Putamen (tissue), 1 donor: ENCODE measurements at places on chromosomes 5 and 9.

- DNase-seq, result no peak
Measured at GRCh38 chr5:147643142-147643541, 133.3 kb upstream of the DPYSL3 start.

DNA sequence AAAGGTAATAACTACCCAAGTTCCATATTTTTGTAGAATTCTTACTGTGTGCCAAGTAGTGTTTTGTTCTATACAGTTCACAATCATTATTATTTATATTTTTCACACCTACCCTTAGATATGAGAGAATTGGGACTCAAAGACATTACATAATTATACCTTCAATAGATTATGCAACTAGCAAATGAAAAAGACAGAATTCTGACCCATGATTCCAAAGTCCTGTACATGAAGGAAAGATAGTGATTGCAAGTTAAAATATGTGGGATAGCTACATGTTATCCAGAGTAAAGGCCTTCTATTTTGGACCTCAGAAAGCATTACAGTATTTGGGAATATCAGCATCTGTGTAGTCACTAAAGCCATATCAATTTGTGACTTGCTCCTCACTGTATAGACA lies 581.0 kb downstream of the ELAVL2 start:
- DNase-seq, result no peak

GRCh38 chr5:178145965-178146820 lies 7.5 kb downstream of the NHP2 start:
- DNase-seq, result peak; percentile 34

DNA sequence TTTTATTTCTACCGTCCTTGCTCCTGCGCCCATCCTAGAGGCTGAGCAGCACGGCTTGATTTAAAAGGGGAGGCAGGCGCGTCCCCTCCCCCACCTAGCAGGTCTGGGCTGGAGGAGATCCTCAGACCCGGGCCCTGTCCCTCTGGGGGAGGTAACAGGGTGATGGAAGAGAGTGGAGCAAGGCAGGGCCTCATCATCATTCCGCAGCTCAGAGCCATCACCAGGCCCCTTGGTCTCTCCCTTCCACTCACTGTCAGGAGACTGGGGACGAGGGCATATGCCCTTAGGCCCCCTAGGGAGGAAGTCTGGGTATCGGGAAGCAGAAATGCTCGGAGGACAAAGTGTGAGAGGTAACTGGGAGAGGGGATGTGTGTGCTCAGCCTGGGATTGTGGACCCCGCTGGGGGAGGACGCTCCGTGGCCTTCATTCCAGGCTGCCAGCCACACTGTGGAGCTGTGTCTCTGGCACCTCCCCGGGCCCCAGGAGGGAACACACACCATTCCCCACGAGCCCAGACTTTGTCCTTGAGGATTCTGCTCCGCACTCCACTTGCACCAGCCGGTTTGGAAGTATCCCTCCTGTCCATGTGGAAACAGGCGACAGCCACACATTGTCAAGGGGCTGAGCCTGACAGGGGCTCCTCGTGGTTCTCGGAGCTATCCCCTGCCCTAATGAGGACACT lies 761 bp downstream of the REEP2 start:
- no peak for DNase-seq

DNA sequence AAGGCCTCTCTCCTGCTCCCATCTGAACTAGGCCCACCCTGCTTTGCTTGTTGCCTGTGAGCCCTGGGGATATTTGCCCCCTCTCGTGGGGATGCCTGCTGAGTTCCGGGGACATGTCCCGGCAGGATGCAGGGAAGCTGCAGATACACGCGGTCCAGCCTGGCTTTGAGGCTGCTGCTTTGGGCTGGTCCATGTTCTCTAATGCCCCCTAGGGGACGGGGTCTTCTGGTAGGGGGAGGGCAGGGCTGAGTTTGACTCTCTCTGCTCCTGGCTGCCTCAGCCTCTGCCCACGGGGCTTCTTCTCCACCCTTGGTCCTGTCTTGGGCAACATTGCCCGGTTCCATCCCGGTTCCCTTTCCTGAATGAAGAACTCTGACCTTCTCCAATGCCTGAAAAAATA lies 84.9 kb upstream of the ASS1 start:
- DNase-seq, result no peak

- no peak for DNase-seq
Measured at GRCh38 chr5:16593628-16594027, 23.2 kb downstream of the RETREG1 start.

DNA sequence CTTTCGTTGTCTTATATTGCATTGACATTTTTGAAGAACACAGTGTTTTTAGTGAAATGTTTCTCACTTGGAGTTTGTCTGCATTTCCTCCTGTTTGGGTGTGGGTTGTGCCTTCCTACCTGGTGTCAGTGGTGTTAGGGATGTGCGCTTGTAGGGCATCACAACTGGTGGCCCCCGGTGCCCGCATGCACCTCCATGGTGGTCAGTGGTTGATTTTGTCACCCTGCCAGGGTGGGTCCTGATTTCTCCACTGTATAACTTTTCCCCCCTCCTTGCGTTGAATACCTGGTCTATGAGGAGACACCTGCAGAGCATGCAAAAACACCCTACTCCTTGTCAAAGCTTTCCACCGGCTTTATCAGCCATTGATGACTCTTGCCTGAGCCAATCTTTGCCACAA lies 132.9 kb downstream of the BARX1 start:
- no peak for DNase-seq

DNA sequence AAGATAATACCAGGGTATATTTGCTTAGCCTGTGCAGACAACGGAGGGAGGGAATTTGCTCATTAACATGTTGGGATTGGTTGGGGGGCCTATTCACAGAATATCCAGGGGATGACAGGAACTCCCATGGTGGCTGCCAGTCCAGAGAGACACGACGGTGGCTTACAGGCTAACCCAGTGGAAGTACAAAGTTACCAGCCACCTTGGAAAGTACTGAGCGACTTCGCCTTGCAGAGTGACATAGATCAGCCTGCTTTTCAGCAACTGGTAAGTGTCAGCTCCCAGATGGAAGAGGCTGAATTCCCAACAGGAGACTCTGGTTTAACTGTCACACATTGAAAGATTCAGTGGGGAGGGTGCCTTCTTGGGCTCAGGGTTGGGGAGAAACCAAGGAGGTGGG lies 7.9 kb downstream of the ISL1 start:
- no peak for DNase-seq

DNA sequence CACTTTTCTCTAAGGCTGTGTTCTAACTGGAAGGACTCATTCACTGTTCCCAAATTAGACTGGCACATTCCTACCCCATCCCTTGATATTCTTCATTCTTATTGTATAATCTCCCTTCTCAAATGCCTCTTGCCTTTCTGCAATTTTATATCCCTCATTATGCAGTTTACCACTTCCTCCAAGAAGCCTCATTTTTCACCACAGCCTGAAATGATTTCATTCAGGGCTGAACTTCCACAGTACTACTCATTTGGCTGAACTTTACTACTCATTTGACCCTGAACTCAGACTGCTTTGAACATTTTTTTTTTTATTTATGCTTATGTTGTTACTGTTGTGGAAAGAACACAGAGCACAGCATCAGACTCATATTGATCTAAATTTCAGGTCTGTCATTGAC lies 32.7 kb downstream of the GRIA1 start:
- DNase-seq, result no peak

GRCh38 chr5:147223948-147224791 lies 10.7 kb upstream of the STK32A start:
- no peak for DNase-seq

DNA sequence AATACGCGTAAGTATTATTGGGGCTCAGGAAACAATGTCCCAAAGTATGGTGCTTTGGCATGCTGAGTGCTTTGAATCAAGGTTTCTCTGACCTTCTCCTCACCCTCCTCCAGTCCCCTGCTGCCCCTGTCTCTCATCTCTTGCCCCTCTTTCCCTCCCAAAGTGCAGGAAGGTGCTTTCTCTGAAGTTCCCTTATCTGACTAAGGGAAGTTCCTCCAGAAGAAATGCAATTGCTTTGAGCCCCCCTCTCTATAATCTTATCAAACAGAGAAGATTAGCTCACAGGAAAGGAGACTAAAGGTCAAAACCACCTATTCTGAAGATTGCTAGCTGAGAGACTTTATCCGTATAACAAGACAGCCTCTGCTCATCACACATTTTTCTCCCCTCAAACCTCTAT lies 288.1 kb downstream of the ARL15 start:
- no peak for DNase-seq

DNA sequence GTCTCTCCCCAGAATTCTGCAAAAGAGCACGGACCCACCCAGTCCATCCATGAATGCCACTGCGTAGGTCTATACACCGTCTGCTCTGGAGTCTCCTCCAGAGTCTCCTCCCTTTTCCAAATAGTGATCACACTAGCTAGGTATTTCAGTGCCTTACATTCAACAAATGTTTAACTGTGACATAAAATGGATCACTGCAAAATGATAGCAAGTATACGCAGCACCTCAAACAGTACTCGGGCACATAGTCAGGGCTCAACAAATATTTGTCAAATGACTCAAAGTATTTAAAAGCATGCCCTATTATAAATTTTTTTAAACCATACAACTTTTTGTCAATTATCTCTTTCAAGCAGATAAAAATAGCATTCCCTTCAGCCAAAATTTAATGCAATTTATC lies 60.5 kb downstream of the TLE1 start:
- no peak for DNase-seq

- no peak for DNase-seq
Measured at GRCh38 chr5:96714951-96715451, 52.8 kb downstream of the CAST start.

DNA sequence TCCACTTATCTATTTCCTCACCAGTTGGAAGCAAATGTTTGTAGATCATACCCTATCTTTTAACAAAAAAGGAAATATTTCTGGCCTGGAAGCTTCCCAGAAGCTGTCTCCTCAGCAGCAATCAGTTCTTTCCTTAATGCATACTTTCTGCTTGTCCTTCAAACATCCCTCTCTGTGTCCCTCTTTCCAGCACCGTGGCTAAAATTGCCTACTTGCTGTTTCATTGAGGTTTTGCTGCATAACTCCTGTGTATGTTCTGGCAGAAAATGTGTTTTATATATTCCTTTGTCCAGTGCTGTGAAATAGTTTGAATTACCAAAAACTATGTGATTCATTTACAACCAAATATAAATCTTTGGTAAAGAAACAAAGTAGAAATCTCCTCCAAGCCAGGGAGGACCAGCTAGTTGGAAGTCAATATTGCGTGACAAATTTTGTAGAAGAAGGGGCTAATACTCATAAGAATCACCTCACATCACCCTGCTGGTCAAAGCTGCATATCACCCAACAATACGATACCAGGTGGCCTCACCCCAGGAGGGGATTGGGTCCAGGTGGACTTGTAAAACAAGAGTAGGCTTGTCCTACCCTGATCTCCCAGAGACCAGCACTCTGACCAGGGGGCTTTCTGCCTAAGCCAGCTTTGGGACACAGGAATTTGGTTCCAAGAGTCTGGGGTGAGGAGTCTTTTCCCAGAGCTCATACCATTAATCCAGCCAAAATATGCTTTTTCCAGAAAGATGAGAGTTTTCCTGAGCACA lies 198.4 kb upstream of the SNX2 start:
- no peak for DNase-seq

DNA sequence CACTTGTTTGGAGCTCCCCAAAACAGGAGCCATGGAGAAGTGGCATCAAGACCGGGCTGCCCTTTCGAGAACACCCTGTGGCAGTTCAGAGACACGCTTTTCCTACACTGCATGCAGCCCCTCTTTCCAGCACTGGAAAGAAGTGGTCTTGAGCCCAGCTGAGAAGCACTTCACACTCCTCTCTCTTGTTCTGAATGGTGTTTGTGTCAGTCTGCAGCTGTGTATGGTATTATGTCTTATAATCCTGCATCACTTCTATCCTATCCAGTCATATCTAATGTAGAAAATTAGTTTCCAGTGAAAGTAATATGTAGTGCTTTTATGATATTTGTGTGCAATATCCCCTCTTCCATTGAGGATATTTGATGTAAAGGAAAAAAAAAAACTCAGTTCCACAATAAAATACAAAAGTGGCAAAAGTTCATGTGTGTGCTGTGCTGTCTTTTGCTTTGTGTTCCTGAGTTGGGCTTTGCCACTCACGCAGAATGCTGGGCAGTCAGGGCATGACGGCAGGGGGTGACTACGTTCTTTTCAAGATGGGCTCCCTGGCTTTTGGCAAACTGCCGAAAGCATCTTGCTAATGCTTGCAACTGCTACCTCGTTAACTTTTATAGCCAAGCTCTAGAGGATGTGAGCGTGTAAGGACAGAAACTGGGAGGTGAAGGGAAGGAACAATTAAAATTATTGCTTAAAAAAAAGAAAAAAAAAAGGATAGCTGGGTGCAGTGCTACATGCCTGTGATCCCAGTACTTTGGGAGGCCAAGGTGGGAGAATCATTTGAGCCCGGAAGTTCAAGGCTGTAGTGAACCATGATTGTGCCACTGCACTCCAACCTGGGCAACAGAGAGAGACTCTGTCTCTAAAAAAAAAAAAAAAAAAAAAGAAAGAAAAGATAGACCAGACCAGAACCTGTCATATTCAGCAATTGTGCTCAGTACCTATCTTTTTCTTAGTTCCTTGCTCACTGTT lies 102.2 kb downstream of the MAP1B start:
- peak; percentile 31 for DNase-seq

DNA sequence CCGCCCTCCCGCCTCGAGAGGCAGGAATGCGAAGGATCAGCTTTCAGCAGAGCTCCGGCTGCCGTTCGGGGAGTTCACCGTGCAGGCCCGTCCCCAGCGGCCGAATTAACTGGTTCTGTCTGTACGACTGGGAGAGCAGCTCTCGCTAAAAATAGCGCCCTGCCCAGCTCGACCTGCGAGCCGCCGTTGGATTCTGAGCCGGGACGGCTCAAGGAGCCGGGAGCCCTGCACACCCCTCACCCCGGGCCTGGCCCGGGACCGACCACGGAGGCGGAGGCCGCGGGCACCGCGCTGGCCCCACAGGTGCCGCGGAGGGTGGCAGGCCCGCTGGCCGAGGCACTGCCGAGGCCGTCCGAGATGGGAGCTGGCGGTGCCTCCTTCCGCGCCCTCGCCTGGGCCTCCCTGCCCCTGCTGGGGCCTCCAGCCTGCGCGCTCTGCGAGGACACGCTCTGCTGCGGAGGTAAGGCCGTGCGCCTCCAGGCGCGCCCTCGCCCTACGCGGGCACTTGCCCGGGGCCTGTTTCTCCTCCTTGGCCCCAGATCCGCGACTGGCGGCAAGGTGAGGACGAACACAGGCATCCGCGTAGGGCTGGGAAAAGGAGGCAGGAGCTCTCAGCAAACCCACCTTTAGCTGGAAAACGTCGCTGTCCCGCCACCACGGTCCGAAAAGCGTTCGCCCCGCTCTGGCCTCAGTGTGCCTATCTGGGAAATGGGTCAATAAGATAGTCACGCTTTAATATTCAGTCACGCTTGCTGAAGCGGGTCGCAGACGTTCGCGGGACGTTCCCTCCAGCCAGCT lies 53.1 kb upstream of the DAB2IP start:
- no peak for DNase-seq

- no peak for DNase-seq
Measured at GRCh38 chr5:178548746-178549145, 41.4 kb downstream of the COL23A1 start.

GRCh38 chr5:89313044-89313443 lies 430.1 kb upstream of the MEF2C start:
- DNase-seq, result no peak
